A375 (cell line): ENCODE measurements at places on chromosomes 2 and 18. TPM values are rescaled to one million over a fixed set of nuclear protein-coding genes. Genes with fewer than 3 reads are reported as not detected.

SGO2 gene
- total RNA-seq: 6.6 and 9.0 TPM in 2 replicates

PLCL1 gene
- 0.08 and 0.16 TPM in 2 replicates for total RNA-seq

IER3IP1 gene
- total RNA-seq: 31.6 and 32.7 TPM in 2 replicates

KCNIP3 gene
- total RNA-seq: 1.5 and 2.7 TPM in 2 replicates

USP37 gene
- 6.3 and 12.0 TPM in 2 replicates for total RNA-seq

PAIP2B gene
- total RNA-seq: 0.27 and 0.34 TPM in 2 replicates

PXDN gene
- total RNA-seq: 26.3 and 28.0 TPM in 2 replicates

GPR39 gene
- total RNA-seq: 4.0 and 7.0 TPM in 2 replicates

ADD2 gene
- total RNA-seq: 11.0 and 20.1 TPM in 2 replicates

LHCGR gene
- not detected in 2 replicates for total RNA-seq

STEAP3 gene
- total RNA-seq: 3.2 and 4.1 TPM in 2 replicates

CAPN14 gene
- total RNA-seq: 0.88 and 0.98 TPM in 2 replicates

ANKRD30BL gene
- total RNA-seq: not detected in 2 replicates

VIL1 gene
- not detected in 2 replicates for total RNA-seq

STK17B gene
- 8.1 and 8.5 TPM in 2 replicates for total RNA-seq

SULT6B1 gene
- total RNA-seq: not detected in 2 replicates

ZNF532 gene
- total RNA-seq: 26.9 and 29.3 TPM in 2 replicates

SH3RF3 gene
- total RNA-seq: 7.6 and 8.6 TPM in 2 replicates

ALK gene
- total RNA-seq: 0.32 and 0.34 TPM in 2 replicates

TMEM200C gene
- total RNA-seq: 0.42 TPM in 1 of 2 replicates, not detected in the other

CBLN2 gene
- 0.19 and 0.68 TPM in 2 replicates for total RNA-seq

CABLES1 gene
- 6.8 and 13.3 TPM in 2 replicates for total RNA-seq

HRH4 gene
- 0.08 TPM in 1 of 2 replicates, not detected in the other for total RNA-seq

ASB18 gene
- total RNA-seq: not detected in 2 replicates

FHL2 gene
- total RNA-seq: 49.4 and 56.7 TPM in 2 replicates

ERBB4 gene
- 0.03 and 0.08 TPM in 2 replicates for total RNA-seq

FHOD3 gene
- total RNA-seq: 10.5 and 12.1 TPM in 2 replicates

CLEC4F gene
- not detected in 2 replicates for total RNA-seq

TGFBRAP1 gene
- total RNA-seq: 12.2 and 17.3 TPM in 2 replicates

UGT1A4 gene
- not detected in 2 replicates for total RNA-seq

SAG gene
- total RNA-seq: 0.04 TPM in 1 of 2 replicates, not detected in the other

TMEM37 gene
- total RNA-seq: not detected in 2 replicates
